ENCODE measurements at places on chromosomes 7 and 10. TPM values are rescaled to one million over a fixed set of nuclear protein-coding genes. Genes with fewer than 3 reads are reported as not detected.

DNA sequence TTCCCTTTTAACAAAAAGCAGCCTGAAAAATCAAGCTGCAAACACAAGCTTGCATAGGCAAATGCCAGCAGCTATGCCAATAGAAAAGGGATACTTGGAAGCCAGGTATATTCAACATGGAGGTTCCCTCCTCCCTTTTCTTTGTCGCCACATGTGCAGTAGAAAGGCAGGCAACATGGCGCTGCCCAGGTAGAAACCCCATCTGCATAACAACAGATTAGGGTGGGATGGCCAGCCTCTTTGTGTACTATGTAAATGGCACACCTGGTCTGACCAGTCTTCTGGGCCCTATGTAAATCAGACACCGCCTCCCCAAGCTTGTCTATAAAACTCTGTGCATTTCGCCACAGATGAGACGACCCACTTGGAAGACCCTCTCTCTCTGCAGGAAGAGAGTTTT is 58.1 kb downstream of the CCDC3 start:
- ATAC-seq = no peak

The EPHB4 gene
- total RNA-seq = 6.4 TPM

GRCh38 chr7:152989889-152990380 is 230.4 kb downstream of the ACTR3B start:
- ATAC-seq = no peak

DNA sequence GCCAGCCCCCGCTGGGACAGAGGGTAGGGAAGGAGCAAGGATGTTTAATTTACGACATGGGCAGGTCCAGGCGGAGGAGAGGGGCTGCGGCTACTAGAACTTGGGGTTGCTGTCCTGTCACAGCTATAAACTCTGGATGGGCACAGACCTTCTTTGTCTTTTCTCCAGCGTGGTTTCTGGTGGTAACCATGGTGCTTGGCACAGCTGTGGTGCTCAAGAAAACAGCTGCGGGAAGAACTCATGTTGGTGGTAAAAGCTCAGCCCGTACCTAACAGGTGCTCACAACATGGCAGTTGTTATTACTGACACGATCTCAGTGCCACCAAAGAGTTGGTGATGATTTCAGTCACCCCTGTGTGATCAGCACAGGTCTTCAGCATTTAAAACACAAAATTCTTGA is 13.8 kb downstream of the BAIAP2L1 start:
- no peak for ATAC-seq

GRCh38 chr7:151810441-151811232 is 66.3 kb downstream of the PRKAG2 start:
- no peak for ATAC-seq

The ATP6V1F gene
- total RNA-seq = 69.9 TPM

- ATAC-seq = no peak
Measured at GRCh38 chr7:155941688-155942087, 129.4 kb upstream of the SHH start.

DNA sequence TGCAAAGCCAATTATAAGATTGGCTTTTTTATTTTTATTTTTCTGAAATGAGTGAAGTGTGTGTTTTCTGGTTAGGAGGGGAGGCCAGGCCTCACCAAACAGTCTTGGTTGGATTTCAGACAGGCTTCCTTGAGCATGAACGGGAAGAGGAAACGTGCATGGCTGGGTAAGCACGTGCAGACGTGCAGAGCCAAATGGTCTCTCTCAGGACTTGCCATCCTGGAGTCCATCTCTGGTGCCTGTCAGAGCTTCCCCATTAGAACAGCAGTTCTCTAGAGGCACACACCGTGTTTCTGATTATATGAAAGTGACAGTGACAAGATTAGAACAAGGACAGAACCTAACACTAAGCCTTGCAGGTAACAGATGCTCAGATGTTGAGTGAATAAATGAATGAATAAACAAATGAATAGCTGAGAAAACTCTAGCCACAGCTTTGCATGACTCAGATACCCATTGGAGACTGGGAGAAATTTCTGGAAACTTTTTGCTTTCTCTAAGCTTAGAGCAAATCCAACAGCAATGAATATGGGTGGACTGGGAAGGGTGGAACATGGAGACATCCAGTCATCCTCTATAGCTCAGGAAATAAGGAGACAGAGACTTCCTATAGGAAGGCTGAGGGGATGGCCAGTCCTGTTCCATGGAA is 11.8 kb upstream of the CALD1 start:
- ATAC-seq = no peak

DNA sequence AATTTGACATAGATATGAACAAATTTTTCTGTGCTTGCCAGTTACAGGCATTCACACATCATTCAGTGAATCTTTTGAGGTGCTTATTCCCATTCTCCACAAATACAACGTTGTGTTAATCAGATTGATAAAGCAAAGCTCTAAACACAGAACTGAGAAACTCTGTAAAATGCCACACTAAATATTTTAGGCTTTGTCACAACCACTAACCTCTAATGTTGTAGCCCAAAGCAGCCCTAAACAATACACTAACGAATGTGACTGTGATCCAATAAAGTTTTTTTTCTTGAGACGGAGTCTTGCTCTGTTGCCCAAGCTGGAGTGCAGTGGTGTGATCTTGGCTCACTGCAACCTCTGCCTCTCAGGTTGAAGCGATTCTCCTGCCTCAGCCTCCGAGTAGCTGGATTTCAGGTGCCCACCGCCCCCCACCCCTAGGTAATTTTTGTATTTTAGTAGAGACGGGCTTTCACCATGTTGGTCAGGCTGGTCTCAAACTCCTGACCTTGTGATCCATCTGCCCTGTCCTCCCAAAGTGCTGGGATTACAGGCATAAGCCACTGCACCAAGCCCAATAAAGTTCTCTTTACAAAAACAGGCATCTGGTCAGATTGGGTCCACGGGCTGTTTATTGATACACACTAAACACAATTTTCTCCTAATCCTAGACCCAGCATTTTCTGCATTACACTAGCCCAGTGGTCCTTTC is 6.9 kb downstream of the CYCS start:
- ATAC-seq = no peak

The GRM3 gene
- not detected for total RNA-seq

DNA sequence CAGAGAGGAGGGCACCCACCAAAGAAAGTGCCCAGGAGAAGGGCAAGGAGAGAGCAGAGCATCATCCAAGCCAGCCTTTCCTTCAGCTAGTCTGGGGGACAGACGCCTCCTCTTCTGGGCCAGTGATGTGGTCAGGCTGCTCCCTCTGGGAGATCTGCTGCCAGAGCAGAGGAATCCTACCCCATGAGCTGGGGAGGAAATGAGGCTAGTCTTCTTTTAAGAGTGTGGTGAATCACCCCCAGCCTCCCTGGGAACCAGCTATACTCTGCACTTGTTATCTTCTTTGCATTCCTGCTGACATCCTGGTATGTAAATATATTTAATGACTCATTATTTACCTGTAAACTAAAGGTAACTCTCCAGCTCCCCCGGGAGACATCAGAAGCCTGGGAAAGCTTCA is 41.6 kb upstream of the EPHB6 start:
- ATAC-seq = no peak

DNA sequence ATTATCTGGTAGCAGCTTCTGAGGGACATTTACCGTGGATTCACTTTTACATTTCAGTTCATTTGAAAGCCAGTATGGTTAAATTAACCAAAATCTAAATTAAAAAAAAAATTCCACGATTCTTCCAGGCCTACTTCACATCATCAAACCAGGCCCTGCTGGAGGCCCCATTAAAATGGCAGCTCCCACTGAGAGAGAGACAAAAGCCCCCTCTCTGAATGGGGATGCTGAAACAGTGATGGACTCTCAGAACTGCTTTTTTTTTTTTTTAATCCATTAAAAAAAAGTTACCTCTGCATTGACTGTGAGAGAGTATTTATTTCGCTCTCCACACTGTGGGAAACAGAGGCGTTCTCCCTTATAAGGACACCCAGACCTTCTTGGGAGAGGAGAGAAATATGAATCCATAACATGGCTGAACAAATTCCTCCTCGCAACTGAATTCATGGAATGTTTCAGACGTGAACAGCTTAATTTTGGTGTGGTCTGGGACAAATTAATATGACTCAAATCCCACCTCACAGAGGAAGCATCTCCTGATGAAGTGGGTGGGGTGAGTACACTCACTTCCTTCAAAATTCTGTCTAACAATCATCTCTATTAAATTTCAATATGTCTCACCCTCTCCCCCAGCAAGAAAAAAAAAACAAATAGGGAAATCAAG is 73.5 kb downstream of the SAMD9 start:
- no peak for ATAC-seq

GRCh38 chr7:139566736-139567646 is 43.5 kb downstream of the CLEC2L start:
- no peak for ATAC-seq

GRCh38 chr10:26468700-26469099 is 30.6 kb downstream of the APBB1IP start:
- ATAC-seq = peak; percentile 46

GRCh38 chr7:45024126-45024744 is 24.2 kb downstream of the CCM2 start:
- ATAC-seq = no peak

DNA sequence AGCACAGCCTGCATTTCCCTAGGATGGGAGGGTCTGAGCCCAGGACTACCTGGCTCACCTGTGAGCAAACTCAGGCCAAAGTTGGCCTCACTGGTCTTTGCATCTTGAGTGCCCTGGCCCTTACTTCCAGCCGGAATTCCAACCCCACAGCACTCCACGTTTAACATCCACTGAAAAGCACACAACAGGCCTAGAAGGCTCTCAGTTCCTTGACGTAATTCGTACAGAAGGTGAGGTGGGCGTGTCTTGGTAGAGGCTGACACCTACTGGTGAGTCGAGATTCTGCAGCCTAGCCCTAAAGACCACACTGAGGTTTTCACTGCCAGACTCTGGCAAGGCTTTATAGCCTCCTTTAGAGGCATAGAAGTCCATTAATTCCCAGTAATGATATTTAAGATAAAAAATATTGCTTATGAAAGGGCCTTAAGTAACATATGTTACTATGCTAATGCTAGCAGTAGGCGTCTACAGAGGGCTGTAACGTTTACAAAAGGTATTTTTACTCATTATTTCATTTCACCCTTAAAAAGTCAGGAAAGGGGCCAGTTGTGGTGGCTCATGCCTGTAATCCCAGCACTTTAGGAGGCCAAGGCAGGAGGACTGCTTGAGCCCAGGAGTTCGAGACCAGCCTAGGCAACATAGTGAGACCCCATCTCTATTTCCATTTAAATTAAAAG is 95.8 kb downstream of the HIP1 start:
- ATAC-seq = peak; percentile 86

The XRCC2 gene
- total RNA-seq = 26.7 TPM

GRCh38 chr7:123771256-123771655 is 22.5 kb upstream of the WASL start:
- ATAC-seq = no peak

- no peak for ATAC-seq
Measured at GRCh38 chr10:132385721-132386418, 11.1 kb upstream of the PWWP2B start.

The CHST12 gene
- total RNA-seq = 8.5 TPM

The HERC4 gene
- 102 TPM for total RNA-seq

The NRG3 gene
- not detected for total RNA-seq

- ATAC-seq = no peak
Measured at GRCh38 chr7:158389514-158390425, 197.9 kb downstream of the PTPRN2 start.

GRCh38 chr10:49228677-49229076 is 40.5 kb upstream of the TMEM273 start:
- no peak for ATAC-seq

GRCh38 chr7:142787783-142788182 is 17.0 kb downstream of the PRSS2 start:
- ATAC-seq = no peak

The SLC16A9 gene
- total RNA-seq = 0.42 TPM

The ACBD7 gene
- total RNA-seq = 3.1 TPM

The PYROXD2 gene
- total RNA-seq = 7.0 TPM

- ATAC-seq = no peak
Measured at GRCh38 chr7:131642429-131642828, 86.0 kb upstream of the PODXL start.

The ADAM12 gene
- total RNA-seq = 25.5 TPM

Measured in activated T-helper 17 cell treated with anti-CD3 and anti-CD28 coated beads, Interleukin-2, amount 50 U/mL, for 72 hours (primary cell).